Osteocyte (in vitro differentiated cells): ENCODE measurements at places on chromosomes 16 and 17. TPM values are rescaled to one million over a fixed set of nuclear protein-coding genes. Genes with fewer than 3 reads are reported as not detected.

KRT14 gene
- total RNA-seq, result not detected in 2 replicates

PRRT2 gene
- 8.8 and 13.4 TPM in 2 replicates for total RNA-seq

C17orf100 gene
- total RNA-seq, result 3.1 and 3.2 TPM in 2 replicates

TP53TG3 gene
- total RNA-seq, result not detected in 2 replicates

CD19 gene
- total RNA-seq, result not detected in 2 replicates

CTRB2 gene
- total RNA-seq, result not detected in 2 replicates
